ENCODE measurements at places on chromosomes 2 and 18.

DNA sequence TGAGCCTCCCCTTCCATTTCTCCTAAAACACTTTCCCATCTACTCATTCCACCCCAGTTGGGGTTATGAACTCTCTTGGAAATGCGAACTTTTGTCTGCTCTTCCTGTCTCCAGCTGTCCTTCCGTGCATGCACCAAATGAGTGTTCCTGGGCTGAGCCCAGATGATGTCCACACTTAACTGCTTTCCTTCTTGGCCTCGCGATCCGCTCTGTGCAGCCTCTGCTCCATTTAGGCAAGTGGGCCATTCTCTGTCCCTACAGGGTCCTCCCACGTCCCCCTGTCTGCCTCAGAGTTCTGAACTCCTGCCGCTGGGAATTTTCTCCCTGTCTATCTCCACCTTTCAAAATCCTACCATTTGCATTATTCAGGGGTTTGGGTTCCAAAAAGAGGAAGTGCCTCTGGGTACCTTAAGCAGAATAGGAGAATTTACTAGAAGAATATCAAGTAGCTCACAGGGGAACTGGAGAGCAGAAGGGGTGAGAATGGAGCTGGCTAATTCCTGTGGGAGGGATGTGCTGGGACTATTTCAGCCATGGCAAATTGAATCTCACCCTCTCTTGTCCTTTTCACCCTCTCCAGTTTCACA is 4.7 kb upstream of the NCK2 start:
- no peak for DNase-seq

- DNase-seq = no peak
These were observed 35.2 kb downstream of the LRP1B start for GRCh38 chr2:142095647-142096046.

DNA sequence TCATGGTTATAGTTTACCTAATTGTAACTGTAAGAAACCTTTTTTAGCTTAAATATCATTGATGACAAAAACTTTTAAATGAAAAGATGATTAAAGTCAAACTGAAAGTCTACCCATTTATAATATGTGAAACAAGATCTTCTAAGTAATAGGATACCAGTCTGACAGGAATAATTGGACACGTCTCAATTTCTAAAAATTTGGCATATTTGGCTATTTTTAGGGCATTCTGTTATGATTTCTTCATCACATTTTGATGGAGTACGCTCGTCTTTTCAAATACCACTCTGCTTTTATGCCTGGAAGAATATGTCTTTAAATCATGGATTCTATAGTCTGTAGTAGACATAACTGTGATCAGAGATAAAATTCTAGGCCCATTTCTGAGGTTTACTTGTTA is 1.3 kb downstream of the R3HDM1 start:
- no peak for DNase-seq

DNA sequence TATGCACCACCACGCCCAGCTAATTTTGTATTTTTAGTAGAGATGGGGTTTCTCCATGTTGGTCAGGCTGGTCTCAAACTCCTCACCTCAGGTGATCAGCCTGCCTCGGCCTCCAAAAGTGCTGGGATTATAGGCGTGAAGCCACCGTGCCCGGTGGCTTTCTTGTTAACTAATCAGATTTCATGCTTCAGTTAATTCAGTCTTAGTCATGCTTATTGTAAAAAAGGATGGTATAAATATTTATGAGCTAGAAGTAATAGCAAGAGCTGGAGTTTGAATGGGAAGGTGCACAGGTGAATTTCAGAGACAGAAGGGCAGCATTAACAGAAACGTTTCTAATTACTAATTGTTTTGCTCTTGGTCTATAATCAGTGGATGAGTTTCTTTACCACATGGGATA is 10.3 kb downstream of the GEMIN6 start:
- no peak for DNase-seq

- peak; percentile 53 for DNase-seq
These were observed 156.0 kb downstream of the TGIF1 start for GRCh38 chr18:3605954-3606443.
